ENCODE measurements at places on chromosomes 2 and 18.

- DNase-seq: no peak
Observed at GRCh38 chr2:45781464-45781811, 130.0 kb downstream of the PRKCE start.

- DNase-seq: no peak
Observed at GRCh38 chr2:2014251-2014771, 270.0 kb upstream of the PXDN start.

DNA sequence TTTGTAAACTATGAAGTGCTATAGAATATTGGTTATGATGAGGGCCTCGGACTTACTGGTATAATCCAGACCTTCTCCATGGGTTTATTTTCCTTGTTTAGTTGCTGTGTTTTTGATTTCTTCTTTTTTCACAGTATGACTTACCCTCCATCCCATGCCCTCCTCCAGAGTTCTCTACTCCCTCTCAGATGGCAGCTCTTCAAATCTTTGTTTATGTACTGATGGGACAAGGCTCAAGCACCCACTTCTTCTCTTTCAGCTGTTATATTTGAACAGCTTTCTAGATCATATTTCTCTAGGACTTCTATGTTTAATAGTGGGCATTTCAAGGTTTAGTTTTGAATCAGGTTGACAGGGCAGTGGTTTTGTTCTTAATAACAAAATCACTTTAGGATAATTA lies 43.9 kb downstream of the CLIP4 start:
- DNase-seq: no peak

GRCh38 chr2:118492335-118492734 lies 355.1 kb downstream of the EN1 start:
- DNase-seq: no peak

- DNase-seq: no peak
Observed at GRCh38 chr2:201735486-201735885, 37.0 kb upstream of the MPP4 start.

DNA sequence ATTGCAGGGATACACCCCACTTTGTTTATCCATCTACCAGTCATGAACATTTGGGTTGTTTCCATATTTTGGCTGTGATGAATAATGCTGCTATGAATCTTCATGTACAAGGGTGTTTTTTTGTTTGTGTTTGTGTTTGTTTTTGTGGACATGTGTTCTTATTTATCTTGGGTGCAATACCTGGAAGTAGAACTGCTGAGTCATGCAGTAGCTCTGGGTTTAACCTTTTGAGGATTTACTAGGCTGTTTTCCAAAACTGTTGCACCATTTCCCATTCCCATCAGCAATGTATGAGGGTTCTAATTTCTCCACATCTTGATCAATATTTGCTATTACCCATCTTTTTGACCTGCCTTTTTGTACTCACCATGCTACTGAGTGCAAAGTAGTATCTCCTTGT lies 140.0 kb upstream of the CYP1B1 start:
- DNase-seq: no peak

- DNase-seq: no peak
Observed at GRCh38 chr18:8224576-8224975, 384.7 kb upstream of the RAB12 start.

DNA sequence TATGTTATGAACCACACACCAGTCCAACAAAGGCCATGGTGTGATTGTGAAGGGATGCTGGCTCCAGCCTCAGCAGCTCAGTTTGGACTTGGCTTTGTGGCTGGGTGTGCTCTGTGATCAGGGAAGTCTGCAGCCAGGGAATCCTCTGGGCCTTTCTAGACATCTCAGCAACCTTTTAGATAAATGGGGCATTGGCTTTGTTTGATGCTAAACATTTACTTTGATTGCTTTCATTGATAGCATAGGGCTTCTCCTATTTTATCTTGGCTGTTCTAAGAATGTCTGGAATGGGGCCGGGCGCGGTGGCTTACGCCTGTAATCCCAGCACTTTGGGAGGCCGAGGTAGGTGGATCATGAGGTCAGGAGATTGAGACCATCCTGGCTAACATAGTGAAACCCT lies 104.5 kb downstream of the VAPA start:
- DNase-seq: no peak

DNA sequence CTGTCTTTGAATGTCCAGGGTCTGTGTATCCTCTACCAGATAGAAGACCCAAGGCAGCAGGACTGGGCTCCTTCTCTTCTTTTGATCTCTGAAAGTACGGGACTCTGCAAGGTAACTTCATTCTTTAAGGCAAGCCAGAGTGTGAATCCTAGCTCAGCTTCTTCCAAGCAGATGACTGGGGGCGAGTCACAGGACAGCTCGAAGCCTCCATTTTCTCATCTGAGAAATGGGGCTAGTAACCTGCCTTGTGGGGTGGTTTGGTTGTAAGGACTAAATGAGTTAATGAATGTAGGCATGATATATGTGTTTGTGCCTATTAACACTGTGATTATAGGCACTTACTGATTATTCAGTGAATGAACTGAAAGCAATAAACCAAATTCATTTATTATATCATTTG lies 46.7 kb downstream of the DGKD start:
- no peak for DNase-seq

Measured in activated CD4-positive, alpha-beta T cell treated with anti-CD3 and anti-CD28 coated beads, Interleukin-2, amount 50 U/mL, for 1 hour (primary cell).